Activated CD8-positive, alpha-beta memory T cell treated with anti-CD3 and anti-CD28 coated beads for 4 hours (primary cell): ENCODE measurements at places on chromosomes 3 and 15.

DNA sequence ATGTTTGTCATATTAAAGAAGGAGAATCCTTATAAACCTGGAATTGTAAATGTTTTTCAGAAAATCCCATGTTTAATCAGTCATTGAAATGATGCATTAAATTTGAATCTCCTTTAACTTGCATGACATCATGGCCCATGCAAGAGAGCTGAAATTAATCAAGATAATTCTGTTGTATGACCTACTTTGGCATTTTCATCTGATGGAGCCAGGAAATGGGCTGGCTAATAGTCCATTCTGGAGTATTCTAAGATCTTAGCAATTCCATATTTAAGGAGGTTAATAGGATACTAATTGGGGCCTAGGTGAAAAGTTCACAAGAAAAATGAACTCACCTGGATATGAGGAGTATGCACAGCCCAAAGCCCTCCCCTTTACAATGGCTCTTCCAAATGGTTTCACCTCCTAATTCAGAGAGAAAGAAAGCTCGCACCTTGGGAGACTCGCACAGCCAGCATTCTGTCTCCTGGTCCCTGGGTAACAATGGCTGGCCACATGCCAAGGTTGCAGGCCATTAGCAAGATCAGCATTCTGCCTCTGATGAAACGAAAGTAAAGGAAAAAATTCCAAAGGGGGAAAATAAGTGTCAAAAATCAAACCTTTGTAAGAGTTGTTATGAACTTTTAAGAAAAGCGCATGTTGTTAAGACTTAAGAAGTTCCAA lies 786.4 kb downstream of the MCTP2 start:
- no peak for DNase-seq

- DNase-seq = no peak
These were observed 14.4 kb upstream of the C3orf80 start for GRCh38 chr3:160210799-160211221.

DNA sequence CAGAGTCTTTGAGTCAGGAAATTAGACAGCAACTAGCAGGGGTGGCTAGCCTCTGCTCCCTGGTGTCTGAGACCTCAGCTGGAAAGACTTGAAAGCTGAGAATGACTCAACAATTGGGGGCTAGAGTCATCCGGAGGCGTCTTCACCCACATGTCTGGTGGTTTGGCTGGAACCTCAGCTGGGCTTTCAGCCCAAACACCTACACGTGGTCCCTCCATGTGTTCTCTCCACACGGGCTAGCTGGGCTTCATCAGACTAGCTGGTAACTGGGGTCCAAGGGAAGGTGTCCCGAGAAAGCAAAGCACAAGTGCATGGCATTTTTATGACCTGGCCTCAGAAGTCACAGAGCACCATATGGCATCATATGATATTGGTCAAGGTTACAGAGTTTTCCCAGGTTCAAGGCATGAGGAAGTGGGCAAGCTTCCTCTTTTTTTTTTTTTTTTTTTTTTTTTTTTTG lies 19.9 kb upstream of the ABHD2 start:
- DNase-seq = no peak

DNA sequence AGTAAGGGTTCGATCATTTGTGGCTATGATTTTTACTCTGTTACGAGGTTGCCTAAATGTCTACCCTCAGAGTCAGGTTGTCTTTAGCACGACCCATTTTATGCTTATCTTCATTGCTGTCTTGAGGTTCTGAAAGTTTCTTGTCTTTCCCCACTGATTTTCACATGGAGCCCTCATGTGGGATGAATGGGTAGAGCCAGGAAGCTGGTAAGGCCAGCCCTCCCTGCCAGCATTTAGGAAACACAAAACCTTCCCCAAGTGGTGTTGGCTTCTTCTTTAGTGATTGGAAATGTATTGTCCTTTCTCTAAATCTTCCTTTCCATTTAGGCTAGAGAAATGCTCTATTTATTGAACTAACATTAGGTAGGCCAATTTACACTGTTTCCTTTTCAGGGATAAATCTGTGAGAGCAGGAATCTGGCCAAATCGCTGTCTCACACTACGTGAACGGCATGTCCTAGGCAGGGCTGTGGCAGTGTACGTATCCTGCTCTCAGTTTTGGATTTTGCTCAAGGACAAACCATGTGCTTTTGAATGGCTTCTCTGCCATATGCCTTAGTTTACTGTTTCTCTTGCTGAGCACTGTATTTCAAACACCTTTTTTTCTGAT lies 43.7 kb downstream of the MYZAP start:
- no peak for DNase-seq

- DNase-seq = no peak
These were observed 497.1 kb downstream of the ZIC1 start for GRCh38 chr3:147906285-147906684.

- DNase-seq = no peak
These were observed 2.2 kb downstream of the DNAJC19 start for GRCh38 chr3:180987344-180987743.

DNA sequence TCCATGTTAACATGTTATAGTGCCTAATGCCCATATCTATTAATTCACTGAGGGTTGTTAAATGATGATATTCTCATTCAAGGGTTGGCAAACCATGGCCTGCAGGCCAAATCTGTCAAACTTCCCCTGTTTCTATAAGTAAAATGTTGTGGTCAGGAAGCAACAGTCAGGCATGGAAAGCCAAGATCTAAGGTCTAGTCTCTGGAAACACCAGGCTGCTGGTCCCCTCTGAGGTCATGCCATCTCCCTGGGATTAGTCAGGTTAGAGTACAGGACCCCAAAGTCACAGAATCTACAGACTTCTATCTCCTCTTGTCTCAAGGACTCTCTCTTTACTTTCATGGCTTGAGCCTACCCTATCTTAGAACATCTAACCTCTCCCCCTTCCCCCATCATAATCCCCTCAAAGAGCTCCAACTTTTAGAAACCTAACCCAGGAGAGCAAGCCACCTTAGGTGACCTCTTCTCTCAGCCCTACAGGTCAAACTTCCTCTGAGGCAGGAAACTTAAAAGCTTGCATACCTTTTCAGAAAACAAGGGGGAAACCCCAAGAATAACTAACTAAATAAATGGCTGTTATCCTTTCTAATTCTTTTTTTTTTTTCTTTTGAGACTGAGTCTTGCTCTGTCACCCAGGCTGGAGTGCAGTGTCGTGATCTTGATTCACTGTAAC lies 15.3 kb upstream of the HERC1 start:
- no peak for DNase-seq

GRCh38 chr3:39147711-39148434 lies 5.5 kb downstream of the CSRNP1 start:
- no peak for DNase-seq

DNA sequence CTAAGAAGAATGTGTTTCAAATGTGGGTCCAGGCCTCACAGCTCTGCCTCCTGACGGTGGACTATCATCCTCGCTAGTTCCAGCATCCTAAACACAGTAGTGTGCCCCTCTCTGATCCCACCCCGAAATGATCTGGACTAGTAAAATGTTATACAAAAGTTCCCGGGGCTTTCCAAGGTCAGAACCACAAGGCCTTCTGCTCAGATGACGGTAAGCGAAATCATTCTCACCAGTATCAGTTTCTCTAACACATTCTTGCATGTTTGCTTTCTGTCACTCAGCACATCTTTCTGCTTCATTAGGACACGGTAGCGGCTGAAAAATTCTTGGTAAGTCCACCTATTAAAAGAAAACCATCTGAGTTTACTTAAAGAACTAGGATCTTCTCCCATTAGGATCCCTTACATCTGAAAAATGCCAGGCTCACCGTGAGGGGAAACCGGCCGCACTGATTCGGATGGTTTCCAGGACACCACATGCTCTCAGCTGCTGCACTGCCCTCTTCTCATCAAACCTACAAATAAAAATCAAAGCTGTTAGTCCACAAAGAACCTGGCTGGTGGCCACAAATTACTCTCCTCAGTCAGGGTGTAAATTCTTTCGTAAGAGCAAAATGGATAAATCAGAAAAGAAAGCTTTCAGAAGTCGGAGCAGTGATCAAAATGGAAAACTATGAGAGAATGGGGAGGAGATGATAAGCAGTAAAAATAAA lies 83.9 kb upstream of the MYO5C start:
- DNase-seq = no peak

DNA sequence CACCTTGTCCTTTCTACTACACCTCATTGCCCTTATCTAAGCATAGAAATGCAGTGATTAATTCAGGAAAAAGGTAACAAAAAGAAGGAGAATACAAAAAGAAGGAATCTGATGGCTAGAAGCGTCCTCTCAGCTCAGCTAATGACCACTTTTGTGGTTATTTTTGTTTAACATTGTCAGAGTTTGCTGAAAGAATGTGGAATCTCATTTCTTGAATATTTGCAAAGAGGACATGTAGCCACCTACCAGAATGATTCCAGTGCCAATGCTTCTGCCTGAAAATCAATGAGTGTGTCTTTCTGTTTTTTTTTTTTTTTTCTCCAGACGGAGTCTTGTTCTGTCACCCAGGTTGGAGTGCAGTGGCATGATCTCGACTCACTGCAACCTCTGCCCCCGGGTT lies 24.5 kb downstream of the NANOGP8 start:
- no peak for DNase-seq
